Femur (tissue), 1 donor: ENCODE measurements at places on chromosomes 13 and 19.

DNA sequence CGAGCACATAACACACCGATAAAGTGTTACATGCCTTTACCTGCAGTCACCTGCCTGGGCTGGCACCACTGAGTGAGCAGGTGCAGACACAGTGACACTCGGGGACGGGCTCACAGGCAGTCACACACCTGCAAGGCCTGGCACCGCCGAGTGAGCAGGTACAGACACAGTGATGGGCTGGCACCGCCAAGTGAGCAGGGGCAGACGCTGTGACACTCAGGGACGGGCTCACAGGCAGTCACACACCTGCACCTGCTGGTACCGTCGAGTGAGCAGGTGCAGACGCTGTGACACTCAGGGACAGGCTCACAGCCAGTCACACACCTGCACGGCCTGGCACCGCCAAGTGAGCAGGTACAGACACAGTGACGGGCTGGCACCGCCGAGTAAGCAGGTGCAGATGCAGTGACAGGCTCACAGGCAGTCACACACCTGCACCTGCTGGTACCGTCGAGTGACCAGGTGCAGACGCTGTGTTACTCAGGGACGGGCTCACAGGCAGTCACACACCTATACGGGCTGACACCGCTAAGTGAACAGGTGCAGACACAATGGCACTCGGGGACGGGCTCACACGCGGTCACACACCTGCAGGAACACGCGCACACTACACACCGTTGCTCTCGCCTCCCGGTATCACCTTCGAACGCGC, 470 bp downstream of the ZNF835 start:
- peak; percentile 22 for DNase-seq

DNA sequence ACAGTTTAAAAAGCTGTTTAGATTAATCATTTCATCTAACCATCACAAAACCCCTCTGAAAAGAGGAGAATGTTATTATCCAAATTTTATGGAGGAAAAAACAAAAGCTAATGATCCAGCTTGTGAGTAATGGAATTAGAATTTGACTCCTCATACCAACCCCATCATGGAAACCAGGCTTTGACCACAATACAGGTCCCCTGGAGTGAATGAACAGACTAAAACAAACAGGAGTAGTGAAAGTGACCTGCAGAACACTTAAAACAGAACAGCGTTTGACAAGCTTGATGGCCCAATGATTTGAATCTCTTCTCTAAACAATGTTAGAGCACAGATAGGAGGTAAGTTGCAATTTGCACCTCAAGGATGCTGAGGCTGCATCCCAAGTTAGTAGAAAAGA, 230.0 kb downstream of the DCT start:
- DNase-seq: no peak

- DNase-seq: no peak
Measured at GRCh38 chr13:93819331-93819890, 592.8 kb downstream of the GPC6 start.

GRCh38 chr13:59625111-59625510, 538.6 kb downstream of the DIAPH3 start:
- DNase-seq: no peak

- DNase-seq: no peak
Measured at GRCh38 chr13:99388334-99388923, 81.2 kb upstream of the GPR183 start.

DNA sequence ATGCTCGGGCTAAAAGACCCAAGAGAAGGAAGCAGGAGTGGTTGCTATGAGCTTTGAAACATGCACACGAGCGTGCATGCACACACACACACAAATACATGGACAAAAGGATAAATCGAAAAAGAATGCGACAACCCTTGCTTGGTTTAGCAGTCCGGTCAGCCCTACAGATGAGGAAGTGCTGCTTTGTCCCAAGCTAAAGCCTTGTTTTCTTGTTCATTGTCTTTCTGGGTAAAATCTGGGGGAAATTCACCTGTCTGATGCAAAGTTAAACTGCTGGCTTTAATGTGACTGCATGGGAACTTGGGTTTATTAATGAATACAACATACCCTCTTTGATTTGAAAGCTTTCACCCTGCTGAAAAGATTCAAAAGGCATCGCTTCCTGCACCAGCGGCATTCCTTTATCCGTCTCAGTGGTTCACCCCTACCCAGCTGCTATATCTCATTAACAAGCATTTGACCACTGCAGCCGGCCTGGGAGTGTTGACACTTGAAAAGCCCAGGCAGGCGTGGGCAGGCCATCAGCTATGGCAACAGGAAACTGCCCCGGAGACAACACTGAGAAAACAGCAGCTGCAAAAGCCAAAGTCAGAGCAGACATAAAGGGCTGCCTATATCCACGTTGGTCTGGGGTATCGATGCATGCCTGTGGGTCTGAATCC, 301.7 kb downstream of the NDFIP2 start:
- DNase-seq: peak; percentile 85

- DNase-seq: no peak
Measured at GRCh38 chr13:57673197-57673596, 41.7 kb downstream of the PCDH17 start.

GRCh38 chr19:9580728-9581127, 3.6 kb downstream of the ZNF121 start:
- DNase-seq: no peak

DNA sequence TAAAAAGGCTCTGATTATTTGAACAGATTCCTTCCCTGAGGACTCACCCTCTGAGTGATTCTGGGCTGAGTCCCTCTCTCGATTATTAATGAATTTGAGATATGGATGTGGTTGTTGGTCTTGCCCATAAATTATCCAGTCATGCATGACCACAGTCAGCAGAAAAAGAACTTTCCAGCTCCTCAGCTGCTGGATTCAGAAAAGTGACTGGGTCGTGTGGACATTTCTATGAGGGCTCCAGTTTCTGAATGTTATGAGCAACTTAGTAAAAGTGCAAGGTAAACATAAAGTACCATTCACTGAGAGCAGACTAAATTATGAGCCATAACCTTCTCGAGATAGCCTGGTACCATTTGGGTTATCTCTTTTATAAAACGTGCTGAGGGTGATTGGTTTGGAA, 100.1 kb upstream of the CLDN10 start:
- no peak for DNase-seq

DNA sequence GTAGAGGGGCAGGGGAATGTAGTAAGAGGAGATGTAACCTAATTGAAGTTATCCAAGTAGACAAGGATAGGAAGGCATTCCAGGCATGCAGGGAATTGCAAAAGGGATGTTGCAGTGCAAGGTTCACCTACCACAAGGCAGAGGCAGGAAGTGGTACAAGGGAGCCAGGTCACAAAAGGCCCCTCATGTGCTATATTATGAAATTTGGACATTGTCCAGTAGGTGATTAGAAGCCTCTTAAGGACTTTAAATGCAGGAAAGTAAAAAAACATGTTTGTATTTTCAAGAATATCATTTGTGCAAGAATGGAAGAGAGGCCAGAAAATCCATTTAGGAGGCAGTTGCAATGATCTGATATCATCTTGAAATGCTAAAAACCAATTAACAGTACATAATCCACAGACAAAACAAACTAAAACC, 111.4 kb downstream of the FRY start:
- no peak for DNase-seq

- DNase-seq: no peak
Measured at GRCh38 chr19:1473085-1473851, 5.7 kb downstream of the C19orf25 start.

DNA sequence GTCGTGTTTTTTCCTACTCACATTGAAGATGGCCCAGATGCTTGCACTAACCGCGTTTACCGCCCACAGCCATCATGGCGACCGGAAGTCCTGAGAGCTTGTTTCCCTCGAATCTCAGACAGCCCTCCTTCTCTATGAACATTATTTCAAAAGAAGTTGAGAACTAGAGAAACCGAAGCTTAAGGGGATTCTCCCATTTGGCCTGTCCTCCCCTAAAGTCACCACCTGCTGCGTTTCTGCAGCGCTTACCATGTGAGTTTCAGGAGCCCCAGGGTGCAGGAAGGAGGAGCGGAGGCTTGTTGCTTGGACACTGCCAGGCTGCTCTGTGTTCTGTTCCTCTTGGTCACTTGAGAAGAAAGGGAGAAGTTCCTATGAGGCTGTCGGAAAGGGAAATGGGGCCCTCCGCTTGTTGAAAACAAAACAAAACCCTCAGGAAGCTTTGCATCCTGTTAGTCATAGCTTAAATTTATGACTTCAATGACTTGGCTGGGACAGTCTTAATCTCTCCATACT, 6.2 kb downstream of the CARD8 start:
- peak; percentile 62 for DNase-seq

- DNase-seq: no peak
Measured at GRCh38 chr13:102587916-102588315, 8.9 kb upstream of the TPP2 start.

DNA sequence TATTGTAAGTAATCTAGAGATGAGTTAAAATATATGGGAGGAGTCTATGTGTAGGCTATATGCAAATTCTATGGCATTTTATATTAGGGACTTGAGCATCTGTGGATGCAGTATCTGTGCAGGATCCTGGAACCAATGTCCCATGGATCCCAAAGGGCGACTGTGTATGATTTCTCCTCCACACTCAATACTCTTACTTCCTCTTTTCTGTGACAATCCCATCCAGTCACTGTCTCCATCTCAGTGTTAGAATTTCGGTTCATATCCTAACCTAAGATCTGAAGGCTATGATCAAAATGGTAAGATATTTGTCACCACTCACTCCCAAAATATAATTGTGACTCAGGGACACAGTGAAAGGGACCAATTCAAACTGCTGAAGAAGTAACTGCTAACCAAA, 15.1 kb upstream of the ZNF599 start:
- no peak for DNase-seq

GRCh38 chr13:20291037-20291436, 58.9 kb upstream of the GJB6 start:
- DNase-seq: no peak

- no peak for DNase-seq
Measured at GRCh38 chr13:99845161-99845874, 126.2 kb downstream of the ZIC5 start.

- DNase-seq: no peak
Measured at GRCh38 chr19:31220540-31220939, 128.7 kb downstream of the TSHZ3 start.

GRCh38 chr13:36251017-36251416, 36.7 kb upstream of the SOHLH2 start:
- no peak for DNase-seq

- no peak for DNase-seq
Measured at GRCh38 chr19:48556163-48556562, 4.2 kb downstream of the SULT2B1 start.

DNA sequence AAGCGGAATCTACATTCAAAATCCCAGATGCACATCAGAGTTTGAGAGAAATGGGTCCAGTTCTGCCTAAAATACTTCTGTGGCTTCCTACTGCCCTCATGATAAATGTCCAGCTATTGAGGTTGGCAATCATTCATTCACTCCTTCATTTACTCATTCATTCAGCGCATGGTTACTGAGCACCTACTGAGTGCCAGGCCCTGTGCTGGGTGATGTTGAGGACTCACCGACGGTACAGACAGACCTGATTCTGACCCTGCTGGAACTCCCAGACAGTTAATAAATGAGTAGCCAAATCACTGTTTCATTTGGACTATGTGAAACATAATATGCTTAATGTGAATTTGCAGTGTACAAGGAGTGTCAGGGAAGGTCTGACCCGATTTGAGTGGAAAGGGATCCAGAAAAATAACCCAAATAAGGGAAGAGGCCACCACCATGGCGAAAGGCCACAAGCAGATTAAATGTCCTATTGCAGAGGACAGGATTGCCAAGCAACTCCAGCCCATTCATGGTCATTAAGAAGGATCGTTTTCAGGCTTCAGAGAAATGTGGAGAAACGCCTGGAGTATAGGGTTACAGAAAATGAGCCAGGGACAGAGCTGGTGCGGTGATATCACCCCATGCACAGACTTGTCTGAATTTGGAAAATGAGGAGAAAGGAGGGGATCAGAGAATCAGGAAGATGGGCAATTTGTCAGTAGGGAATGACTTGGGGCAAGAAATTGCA, 20.5 kb downstream of the DYRK1B start:
- DNase-seq: no peak

- DNase-seq: no peak
Measured at GRCh38 chr19:11659612-11660011, 62.3 kb downstream of the ZNF627 start.

- no peak for DNase-seq
Measured at GRCh38 chr19:4971816-4972495, 3.0 kb downstream of the KDM4B start.

DNA sequence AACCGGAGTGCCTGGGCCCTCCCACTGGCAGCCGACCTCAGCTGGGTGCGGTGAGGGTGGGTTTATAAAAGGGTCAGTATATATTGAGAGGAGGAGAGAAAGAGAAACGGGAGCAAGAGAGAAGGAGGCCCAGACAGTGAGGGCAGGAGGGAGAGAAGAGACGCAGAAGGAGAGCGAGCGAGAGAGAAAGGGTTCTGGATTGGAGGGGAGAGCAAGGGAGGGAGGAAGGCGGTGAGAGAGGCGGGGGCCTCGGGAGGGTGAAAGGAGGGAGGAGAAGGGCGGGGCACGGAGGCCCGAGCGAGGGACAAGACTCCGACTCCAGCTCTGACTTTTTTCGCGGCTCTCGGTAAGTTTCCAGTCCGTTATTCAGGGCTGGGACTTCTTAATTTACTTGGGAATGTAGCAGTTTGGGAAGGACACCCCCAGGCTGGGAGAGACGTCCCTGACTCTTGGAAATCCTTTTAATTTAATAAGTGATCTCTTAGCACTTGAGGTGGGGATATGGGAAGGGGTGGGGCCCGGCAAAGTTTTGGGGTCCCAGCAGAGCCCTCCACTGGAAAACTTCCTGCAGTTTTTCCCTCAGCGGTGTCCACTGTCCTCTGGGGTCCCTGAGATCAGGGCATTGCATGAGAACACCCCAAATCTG, at the start of gene EMP3:
Gene EMP3, plus strand, starts transcription at position 288 of the 646 bp plus-strand sequence. CDS start 1,293 bp downstream, outside the sequence.
- peak; percentile 95 for DNase-seq

DNA sequence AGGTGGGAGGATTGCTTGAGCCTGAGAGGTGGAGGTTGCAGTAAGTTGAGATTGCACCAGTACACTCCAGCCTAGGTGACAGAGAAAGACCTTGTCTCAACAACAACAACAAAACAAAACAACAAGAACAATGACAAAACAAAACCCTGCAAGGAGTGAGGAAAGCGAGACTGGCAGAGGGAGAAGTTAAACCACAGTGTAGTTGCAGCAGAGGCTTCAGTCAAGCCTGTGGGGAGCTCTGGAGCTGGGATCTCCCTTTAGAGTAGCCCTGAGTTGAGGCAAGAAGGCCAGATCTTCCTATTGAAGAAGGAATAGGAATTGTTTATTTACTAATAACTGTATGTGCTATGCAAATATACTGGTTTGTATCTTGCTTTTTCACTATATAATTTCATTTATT, 25.3 kb upstream of the RNASEH2B start:
- no peak for DNase-seq

GRCh38 chr13:18212873-18213272, 968.8 kb downstream of the TUBA3C start:
- DNase-seq: no peak

GRCh38 chr19:19206938-19207337, 3.7 kb upstream of the NR2C2AP start:
- DNase-seq: no peak
